ENCODE measurements at places on chromosomes 12 and 14.

DNA sequence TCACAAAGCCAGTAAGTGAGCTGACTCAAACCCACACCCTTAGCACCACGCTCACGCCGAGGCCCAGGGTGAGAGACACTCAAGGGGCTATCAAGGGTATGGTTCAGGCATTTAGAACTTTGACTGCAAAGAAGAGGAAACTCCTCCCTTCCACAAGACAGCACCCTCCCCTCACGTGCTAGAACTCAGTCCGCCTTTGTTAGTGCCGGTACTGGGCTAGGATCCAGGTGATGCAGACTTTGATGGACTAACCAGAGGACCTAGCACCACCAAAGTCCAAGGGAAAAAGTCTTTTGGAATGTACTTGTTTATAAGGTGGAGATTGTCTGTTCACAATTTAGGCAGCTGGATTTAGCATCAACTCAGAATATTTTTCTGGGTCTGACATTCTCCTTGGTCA lies 33.7 kb downstream of the VWF start:
- no peak for DNase-seq

GRCh38 chr12:57579677-57580465 lies 11.1 kb upstream of the PIP4K2C start:
- DNase-seq: no peak

DNA sequence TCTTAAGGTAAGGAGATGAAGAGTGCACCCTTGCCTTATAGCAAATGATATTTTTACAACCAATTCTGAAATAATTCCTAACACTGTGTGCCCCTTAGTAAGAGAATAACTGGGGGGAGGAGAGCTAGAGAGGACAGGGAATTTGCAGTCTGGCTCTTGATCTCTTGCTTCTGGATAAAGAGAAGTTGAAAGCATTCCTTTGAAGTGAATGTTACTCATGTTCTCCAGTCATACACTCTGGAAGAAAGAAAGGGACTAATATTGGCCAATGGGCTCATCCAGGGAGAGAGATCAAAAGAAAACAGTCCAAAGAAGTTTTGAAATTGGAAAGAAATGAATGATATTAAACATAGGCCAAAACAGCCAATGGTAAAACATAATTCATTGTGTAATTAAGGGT lies 25.3 kb downstream of the C12orf75 start:
- peak; percentile 36 for DNase-seq

DNA sequence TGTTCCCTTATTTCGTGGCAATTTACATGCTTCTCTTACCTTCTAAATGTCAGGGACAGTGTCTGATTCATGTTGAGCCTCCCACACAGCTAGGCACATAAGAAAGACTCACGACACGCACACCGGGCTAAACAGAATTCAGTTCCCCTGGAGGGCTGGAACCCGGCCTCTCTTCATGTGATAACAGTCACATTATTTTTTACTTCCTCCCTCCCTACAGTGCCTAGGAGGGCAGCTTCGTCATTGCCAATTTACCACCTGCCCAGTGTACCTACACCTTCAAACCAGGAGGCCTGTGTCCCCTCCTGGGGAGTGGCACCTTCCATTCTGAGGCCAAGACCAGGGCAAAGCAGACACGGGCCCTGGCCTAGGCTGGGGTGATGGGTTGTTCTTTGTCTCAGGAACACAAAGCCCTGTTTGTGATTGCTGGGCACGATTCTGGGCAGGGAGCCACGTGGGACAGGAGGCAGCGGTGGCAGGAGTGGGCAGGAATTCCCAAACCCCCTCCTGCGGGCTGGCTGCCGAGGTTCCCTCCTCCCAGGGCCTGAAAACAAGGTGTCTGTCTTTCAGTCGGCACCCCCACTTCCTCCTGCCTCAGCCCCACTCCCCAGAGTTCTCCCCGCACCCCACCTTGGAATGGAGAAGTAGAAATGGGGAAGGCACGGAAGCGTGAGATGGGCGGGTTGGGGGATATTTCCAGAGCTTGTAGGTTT lies 6.8 kb upstream of the RASAL1 start:
- no peak for DNase-seq

- DNase-seq: no peak
Observed at GRCh38 chr12:113071135-113072112, 14.9 kb downstream of the DTX1 start.

DNA sequence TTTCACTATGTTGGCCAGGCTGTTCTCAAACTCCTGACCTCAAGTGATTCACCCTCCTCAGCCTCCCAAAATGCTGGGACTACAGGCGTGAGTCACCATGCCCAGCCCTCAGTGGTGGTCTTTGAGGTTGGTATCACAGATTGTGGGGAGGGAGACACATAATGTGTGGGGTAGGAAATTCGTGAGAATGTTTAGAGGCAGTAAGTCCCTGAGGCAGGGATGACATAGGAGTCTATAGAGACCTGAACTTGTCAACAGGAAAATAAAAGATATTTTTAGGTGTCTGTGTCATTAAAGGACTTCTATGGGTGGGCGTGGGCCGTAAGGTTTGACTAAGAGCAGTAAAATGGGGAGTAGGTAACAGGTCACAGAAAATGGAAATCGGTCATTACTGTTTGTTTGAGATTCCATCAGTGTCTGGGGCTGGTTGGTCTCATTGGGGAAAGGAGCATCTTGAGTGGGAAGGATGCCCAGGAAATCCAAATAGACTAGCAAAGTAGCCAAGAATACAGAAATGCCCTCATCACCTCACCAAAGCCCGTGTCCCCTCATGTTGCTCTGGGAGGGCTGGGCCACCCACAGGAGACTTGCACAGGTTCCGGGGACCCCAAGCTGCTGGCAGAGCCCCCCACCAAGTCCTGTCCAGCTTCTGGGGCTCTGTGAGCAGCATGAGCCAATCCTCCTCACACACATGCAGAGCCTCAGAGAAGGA lies 63.6 kb upstream of the BCL2L14 start:
- DNase-seq: no peak

- DNase-seq: no peak
Observed at GRCh38 chr14:87000081-87000480, 992.9 kb downstream of the GALC start.

DNA sequence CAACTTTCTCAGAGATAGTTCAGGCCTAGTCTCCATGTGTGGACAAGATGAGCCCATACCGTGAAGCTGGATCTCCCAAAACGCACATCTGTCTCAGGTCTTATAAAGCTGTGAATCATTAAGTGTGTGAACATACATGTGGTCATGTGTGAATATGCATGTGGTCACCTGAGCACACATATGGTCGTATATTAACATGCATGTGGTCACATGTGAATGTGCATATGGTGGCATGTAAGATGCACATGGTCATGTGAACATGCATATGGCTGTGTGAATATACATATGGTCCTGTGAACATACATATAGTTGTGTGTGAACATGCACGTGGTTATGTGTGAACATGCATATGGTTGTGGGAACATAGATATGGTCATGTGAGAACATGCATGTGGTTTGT lies 172.5 kb upstream of the PZP start:
- no peak for DNase-seq

Measured in A549 (cell line).